ENCODE measurements at places on chromosomes 16 and 17. TPM values are rescaled to one million over a fixed set of nuclear protein-coding genes. Genes with fewer than 3 reads are reported as not detected.

DNA sequence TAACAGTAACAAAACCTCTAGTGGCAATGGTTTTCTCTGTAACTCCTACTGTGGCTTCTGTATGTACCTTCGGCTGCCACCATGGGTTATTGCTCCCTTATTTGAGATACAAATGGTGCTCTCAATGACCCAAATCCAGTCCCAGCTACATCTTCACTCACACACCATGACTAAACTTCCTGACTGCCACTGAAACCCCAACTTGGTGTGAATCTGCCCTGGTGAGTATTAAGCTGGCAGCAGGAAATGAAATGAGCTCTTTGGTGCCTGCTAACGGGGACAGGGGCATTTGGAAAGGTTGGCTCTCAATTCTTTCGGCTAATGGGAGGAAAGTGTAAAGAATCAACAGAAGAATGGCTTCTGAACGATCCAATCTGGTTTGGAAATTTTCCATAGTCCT lies 7.5 kb upstream of the SLC35B1 start:
- no peak for DNase-seq

- DNase-seq = no peak
These were observed 8.1 kb downstream of the CDC6 start for GRCh38 chr17:40295488-40296436.

DNA sequence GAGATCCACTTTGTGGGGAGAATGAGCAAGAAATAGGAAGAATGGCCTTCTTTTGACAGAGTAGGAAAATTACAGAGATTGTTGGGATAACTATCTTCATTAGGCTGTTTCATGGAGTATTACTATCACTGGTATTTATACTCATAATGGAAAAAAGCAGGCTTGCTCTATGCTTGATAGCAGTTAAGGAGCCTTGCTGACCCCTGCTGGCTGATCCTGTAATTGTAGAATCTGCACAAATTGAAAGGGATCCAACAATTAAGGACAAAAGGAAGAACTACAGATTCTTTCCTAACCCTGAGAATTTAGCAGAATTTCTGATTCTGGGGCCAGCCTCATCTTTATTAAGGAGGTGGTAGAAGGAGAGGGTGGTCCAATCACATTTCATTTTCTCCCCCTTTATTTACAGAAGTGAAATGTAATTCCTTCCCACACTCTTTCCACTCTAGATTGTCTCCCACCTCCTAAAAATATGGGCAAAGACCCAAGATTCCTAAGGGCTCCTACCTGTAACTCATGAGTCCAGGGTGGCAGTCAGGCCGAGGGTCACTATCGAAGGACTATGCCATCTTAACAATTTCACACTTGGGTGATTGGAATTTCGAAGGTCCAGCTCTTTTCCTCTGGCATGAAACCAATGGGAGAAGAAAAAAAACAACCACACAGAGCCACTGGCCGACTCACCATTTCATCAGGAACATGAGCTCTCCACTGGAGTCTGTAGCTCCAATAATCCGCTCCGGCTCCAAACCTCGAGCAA lies 26.3 kb downstream of the NFE2L1 start:
- DNase-seq = peak; percentile 76

GRCh38 chr16:88647178-88648070 lies 3.4 kb downstream of the CYBA start:
- no peak for DNase-seq

- DNase-seq = no peak
These were observed 15.9 kb upstream of the PDXDC1 start for GRCh38 chr16:14958970-14959369.

GRCh38 chr17:78522031-78522809 lies 55.0 kb downstream of the DNAH17 start:
- DNase-seq = no peak

GRCh38 chr17:35809855-35810461 lies 674 bp downstream of the TAF15 start:
- DNase-seq = no peak

GRCh38 chr17:16529906-16530305 lies 37.9 kb upstream of the LRRC75A start:
- DNase-seq = no peak

GRCh38 chr17:44804302-44805089 lies 25.6 kb downstream of the GJC1 start:
- no peak for DNase-seq

DNA sequence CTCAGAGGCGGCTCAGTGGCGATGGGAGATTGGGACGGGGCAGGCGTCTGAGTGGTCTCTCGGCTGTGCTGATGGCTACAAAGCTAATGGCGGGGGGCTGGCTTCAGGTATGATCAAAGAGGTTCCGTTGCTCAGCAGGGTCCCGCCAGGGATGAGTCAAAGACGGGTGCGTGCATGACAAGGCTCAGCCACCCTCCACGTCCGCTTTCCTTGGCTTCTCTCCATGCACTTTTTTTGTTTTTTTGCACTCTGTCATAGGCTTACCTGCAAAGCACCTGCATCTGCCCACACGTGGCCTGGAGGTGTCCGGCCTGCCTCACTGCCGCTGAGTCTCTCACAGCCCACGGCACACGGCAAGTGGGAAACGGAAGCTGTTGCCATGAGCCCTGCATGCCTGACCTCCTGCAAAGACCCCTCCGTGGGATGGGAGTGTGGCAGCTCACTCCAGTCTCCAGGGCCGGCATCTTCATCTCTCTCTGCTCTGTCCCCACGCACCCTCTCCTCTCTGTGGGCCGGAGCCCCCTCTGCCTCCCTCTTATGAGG lies 85.5 kb upstream of the ZNF469 start:
- DNase-seq = no peak

- DNase-seq = peak; percentile 72
These were observed at the start of gene NRN1L for GRCh38 chr16:67884684-67885083. Gene NRN1L (plus strand): TSS chr16:67884885. CDS start chr16:67884904, 19 bp downstream.

DNA sequence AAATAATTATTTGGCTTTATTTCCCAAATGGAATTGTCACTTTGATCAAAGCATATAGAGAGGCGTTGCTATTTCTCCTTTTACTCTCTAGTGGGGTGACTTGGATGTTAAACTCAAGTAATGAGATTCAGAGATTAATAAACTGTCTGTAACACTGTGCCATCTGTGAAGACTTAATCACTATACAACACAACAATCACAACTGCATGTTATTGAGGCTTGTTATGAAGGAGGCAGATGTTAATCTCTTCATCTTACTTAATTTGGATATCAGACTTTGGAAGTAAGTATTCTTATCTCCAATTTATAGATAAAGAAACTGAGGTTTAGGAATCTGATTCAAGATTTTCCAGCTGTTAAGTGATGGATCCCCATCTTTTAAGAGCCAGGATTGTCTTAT lies 132.5 kb downstream of the CNTNAP4 start:
- DNase-seq = no peak

- no peak for DNase-seq
These were observed 15.1 kb upstream of the ABCA9 start for GRCh38 chr17:69075823-69076222.

DNA sequence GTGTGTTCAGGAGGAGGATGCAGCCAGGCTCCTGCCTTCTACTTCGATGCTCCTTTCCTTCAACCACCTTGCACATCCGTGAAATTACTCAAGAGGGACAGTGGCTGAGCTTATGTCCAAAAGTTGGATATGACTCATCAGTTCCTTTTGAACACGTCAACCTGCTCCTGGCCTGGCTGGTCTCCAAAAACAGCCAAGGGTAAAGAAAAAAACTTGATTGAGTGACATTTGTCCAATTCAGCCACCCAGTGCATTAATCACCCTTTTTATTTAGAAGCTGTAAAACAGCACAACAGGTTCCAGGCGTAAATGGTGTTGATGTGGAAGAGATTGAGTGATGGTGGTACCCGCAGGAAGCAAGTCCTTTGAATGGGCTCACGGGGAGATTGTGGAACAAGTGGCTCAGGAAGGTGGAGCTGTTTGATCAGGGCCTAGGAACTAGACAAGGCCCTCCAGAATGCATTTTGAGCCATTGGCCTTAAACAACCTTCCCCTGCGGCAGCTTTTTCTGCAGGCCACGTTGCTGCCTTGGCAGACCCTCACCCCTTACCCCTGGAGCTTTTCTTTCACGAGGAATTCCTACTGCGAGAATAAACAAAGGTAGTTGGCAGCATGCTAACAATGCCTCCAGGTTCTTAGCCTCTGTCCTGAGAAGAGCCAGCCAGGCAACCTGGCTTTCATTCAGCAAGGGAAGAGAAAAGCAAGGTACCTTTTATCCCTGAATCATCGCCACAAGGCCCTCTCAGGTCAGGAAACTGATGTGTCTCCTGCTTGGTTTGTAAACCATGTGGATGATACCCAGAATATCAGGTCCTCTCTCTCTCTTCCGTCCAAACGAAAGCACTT lies 173.3 kb upstream of the CACNG5 start:
- no peak for DNase-seq

DNA sequence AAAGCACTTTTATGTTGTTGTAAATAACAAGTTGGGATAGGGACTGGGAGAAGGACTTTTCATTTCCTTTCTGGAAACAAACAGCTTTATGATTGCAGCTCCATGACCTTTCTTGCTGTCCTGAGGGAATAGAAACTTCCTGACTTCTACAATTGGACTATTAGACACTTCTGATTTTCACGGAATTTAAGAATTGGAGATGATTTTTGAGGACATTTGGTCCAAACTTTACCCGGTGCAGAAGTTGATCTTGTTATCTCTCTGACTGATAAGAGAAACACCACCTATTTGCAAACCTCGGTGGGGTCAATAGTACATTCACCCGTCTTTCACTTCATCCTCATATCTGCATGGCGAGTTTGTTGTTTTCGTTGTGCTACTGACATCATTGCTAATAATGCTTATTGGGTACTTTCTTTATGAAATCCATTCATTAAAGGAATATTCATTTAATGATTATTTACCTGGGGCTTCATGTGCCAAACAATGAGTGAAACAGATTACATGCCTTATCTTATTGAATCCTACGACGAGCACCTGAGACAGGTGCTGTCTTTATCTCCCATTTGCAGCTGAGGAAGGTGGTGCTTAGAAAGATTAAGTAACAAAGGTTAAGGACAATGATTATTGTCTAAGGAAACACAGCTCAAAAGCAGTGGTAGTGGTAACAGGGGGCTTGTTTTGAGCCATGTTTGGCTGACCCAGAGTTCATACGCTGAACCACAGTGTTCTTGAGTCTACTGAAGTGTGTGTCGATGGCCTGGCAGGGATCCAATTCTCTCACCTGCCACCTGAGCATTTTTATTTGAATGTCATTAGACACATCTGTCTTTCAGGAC lies 176.9 kb upstream of the FAM20A start:
- DNase-seq = no peak

DNA sequence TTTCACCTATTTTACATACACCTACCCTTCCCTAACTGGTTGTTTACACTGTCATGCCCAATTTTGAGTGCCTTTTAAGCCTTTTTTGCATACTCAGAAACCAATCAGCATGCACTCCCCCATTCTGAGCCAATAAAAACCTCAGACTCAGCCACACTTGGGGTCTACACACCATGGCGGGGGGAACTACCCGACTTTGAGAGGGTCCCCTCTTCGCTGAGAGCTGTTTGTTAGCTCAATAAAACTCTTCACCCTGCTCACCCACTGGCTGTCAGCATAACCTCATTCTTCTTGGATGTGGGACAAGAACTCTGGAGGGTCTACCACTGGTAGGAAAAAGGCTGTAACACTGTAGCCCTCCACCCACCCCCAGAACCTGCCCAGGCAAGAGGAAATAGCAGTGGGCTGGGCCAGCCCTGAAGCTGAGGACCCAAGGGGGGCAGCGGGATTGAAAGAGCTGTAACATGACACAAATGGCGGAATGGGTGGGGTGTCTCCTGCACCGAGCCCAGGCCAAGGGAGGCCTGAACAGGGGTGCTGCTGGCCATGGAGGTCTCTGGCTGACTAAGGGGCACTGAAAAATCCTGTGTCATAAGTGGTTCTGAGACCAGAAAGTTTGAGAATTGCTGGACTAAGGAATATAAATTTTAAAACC lies 3.0 kb upstream of the FLYWCH2 start:
- no peak for DNase-seq

DNA sequence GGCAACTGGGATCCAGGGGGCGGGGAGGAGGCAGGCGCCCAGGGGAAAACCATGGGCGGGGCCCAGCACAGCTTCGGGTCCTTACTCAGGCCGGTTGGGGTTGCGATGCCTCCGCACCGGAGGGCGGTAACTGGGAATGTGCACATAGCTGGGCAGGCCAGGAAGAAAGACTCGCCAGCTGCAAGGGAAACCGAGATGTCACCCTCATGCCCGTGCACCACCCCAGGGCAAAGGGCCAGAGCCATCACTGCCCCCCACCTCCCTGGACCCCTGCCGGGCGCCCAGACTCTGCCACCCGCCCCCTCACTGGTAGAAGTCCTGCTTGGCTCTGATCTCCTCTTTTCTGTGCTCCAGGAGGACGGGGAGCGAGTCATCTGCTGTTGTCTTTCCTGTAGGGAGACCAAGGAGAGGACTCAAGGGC lies 6.7 kb downstream of the ALOX12B start:
- DNase-seq = no peak

DNA sequence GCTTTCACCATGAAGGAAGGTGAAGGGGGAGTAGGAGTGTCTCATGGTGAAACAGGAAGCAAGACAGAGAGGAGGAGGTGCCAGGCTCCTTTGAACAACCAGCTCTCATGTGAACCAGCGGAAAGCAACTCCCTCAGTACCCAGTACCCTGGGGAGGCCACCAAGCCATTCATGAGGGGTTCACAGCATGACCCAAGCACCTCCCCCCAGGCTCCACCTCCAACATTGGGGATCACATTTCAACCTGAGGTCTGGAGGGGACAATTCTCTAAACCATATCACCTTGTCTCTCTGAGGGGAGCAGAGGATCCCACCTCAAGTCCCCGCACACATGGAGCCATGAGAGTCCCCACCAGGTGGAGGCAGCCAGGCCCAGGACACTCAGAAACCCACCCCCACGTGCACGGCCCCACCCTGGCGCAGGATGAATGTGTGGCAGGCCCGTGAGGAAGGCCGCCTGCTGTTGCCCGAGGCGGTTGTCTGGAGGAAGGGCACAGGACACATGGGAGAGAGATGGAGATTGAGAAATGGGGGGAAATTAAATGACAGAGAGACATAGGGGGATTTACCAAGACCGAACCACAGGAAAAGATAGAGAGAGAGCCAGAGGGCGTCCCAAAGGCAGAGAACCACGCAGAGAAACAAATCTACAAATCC lies 85.9 kb downstream of the TMEM132E start:
- no peak for DNase-seq

GRCh38 chr17:34527908-34528470 lies 51.4 kb upstream of the TMEM132E start:
- no peak for DNase-seq

DNA sequence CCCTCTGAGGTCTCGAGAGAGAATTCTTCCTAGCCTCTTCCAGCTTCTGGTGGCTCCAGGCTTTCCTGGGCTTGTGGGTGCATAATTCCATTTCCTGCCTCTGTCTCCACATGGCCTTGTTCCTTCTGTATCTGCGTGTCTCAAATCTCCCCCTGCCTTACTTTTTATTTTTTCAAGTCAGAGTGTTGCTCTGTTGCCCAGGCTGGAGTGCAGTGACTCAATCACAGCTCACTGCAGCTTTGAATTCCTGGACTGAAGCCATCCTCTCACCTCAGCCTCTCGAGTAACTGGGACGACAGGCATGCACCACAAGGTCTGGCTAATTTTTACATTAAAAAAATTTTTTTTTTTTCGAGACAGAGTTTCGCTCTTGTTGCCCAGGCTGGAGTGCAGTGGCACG lies 120.6 kb downstream of the SHISA9 start:
- DNase-seq = no peak

- no peak for DNase-seq
These were observed 186.9 kb upstream of the ELAC2 start for GRCh38 chr17:13204607-13205237.

Gene ZG16
- not detected for total RNA-seq

Gene NXN
- 75.9 TPM for total RNA-seq

Gene CPHXL2
- not detected for total RNA-seq

Gene TM4SF5
- total RNA-seq = not detected

Gene MMP25
- total RNA-seq = 0.64 TPM

Gene SEPTIN1
- 2.9 TPM for total RNA-seq

Gene GFAP
- not detected for total RNA-seq

Gene PIRT
- total RNA-seq = 0.07 TPM

Gene CYLD
- 11.9 TPM for total RNA-seq

Gene ZG16B
- total RNA-seq = not detected

Gene HS3ST2
- total RNA-seq = not detected

Data from neural crest cell (in vitro differentiated cells).